Right lobe of liver (tissue), 6 donors: ENCODE measurements at places on chromosomes 7 and 10. TPM values are rescaled to one million over a fixed set of nuclear protein-coding genes. Genes with fewer than 3 reads are reported as not detected.
A peak's percentile ranks its signal among the peaks of the same experiment; 100 is the strongest.

The SLC25A40 gene
- total RNA-seq = 27.0 TPM

The SKIDA1 gene
- total RNA-seq = 1.2 TPM

DNA sequence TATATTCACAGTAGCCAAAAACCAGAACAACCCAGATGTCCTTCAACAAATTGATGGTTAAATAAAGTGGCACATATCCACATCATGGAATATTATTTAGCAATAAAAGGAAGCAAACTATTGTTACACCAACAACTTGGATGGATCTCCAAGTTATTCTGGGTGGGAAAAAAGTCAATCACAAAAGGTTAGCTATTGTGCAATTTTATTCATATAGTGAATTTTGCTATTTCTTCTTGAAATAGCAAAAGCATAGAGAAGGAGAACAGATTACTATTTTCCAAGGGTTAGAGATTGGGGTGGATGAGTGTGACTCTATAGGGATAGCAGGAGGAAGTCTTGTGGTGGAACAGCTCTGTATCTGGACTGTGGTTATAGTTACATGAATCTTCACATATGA is 87.0 kb downstream of the PTPN20 start:
- DNase-seq = no peak

GRCh38 chr10:110068780-110069179 is 61.0 kb downstream of the ADD3 start:
- no peak for DNase-seq

DNA sequence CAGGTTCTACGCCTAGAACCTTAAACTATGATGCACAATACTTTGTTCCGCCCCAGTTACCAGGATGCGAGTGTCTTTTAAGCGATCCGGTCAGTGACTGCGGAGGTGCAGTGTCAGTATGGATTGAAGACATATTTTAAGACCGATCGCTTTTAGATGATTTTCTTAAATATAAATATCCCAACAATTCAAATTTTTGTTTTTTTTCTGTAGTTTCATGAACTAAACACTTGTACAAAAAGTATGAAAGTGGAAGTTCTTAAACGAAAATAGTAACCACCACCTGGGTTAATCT is 835 bp downstream of the COMMD3 start:
- DNase-seq = no peak

DNA sequence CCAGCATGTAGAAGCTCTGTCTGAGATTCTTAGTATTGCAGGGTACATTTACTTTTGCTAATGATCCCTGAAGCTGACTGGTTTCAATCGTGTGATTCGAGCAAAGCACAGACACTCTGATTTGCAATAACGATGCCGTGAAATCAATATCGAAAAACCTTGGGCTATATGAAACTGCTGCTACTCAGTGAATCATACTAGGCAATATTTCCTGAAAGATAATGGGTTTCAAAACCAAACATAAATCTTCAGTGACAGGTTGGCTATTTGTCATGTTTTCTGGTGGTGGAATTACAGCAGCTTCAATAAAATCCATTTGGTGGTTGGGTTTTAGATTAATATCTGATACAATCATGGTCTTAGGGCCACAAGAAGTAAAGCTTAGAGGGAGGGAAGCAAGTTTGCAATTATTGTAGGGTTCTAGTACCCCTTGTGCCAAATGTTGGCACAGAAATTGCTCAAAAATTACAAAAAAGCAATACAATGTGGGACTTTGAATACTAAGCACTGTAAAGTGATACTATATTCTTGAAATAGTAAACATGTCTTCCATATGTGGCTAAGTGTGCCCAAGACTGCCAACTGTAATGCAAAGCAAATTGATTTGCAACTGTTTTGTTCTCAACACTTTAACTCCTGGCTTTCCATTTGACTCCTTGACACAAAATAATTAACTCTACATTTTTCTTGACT is 112.4 kb upstream of the JAZF1 start:
- no peak for DNase-seq

DNA sequence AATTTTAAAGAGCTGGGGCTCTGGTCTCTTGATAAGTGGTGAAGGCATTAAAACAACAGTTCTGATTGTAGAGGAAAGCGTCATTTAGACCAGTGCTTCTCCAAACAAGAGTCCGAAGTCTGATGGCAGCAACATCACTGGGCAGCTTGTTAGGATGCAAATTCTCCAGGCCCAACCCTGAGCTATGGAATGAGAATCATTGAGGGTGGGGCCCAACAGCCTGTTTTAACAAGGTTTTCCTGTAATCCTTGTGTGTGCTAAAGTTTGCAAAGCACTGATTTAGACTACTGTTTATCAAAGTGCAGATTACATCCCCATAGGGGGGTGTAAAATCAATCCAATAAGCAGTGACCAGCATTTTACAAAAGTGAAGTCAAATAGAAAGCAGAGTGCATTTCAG is 2.6 kb upstream of the ZNRF2 start:
- DNase-seq = no peak

GRCh38 chr7:138958391-138958956 is 22.7 kb downstream of the KIAA1549 start:
- DNase-seq = no peak

DNA sequence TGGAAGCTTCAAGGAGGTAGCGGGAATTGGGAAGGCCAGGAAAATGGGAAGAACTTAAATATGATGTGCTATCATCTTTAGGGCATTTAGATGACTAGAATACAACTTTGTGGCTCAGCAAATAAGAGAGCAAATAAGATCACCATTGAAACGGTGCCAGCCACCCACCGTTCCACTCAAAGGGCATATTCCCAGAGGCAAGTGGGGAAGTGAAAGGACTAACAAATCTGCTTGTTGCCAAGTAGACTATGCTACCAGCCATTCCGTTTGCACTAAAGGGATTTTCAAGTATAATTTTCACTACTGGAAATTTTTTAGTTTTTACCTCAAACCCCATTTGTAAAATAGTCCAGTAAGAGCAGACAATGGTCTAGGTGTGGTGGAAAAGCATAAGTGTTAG is 4.0 kb upstream of the PPP1R3C start:
- DNase-seq = peak; percentile 65

GRCh38 chr10:49277973-49278372 is 21.0 kb upstream of the C10orf71 start:
- DNase-seq = no peak

GRCh38 chr10:98886686-98887085 is 349.0 kb downstream of the HPSE2 start:
- no peak for DNase-seq

GRCh38 chr10:82982110-82982608 is 1107.2 kb downstream of the NRG3 start:
- no peak for DNase-seq

GRCh38 chr10:131636116-131636515 is 264.7 kb upstream of the PPP2R2D start:
- DNase-seq = no peak
